ENCODE measurements at places on chromosomes 7 and 10.

- DNase-seq = no peak
Measured at GRCh38 chr7:48780862-48781261, 143.5 kb upstream of the CDC14C start.

DNA sequence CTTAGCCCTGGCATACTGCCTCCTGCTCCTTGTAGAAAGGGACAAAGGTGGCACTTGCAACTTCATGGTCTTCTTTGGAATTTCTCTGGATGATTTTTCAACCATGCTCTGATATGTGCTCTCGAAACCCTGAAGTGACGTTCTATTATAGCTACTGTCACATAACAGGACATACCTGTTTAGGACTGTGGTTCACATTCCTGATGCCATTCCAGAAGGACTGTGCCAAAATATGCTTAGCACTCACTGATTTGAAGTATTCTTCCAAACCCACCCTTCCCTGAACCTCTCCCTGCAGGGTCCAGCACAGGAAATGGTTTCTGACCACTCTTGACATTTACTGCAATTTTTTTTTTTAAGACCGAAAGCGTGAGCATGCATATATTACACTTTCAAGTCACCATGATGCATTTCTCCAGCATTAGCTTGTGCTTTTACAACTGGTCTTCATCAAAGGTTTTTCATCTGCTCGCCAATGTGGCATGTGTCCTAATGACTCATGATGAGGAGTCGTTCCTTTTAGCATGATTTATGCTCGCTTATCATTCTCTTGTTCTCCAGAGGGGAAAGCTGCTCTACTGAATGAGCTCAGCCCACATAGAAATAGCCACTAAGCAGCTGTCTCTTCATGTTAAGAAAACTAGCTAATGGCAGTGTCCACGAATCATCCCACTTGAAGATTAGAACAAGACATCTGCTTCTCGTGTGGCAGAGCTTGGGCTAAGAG lies 135.2 kb downstream of the ADAM12 start:
- DNase-seq = no peak

DNA sequence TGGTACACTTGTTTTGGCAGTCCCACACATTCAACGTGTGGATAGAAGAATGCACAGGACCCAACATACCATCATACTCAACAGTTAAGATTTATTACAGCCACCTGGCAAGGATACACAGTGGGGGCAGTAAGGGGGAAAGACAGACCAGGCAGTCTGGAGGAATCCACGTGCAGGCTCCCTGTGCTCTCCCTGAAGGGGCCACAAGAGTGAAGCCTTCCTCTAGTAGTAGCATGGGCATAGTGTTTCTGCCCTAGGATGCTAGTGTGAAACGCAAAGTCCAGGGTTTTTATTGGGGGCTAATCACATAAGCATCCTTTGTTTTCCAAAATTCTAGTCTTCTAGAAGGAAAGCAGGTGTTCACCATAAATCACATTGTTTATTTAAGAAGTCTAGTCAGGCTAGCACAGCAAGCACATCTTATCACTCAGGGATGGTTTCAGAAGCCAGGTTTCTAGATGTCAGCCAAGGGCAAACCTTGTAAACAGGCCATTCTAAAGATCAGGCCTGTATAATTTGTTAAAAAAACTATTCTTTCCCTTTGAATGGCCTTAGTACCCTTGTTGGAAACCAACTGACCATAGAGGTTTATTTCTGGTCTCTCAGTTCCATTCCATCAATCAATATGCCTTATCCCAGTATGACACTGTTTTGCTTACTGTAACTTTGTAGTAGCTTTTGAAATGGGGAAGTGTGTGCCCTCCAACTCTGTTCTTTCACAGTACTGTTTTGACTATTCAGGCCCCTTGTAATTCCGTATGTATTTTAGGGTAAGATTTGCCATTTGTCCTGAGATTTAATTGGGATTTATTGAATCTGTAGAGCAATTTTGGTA lies 12.4 kb upstream of the TFAM start:
- DNase-seq = no peak

- DNase-seq = no peak
Measured at GRCh38 chr7:34438436-34438835, 219.6 kb upstream of the NPSR1 start.

- DNase-seq = peak; percentile 46
Measured at GRCh38 chr7:7820939-7821338, 102.5 kb upstream of the RPA3 start.

- no peak for DNase-seq
Measured at GRCh38 chr10:96591946-96592345, 5.1 kb upstream of the TM9SF3 start.

- no peak for DNase-seq
Measured at GRCh38 chr10:6362879-6363278, 160.1 kb downstream of the PFKFB3 start.

GRCh38 chr7:20223356-20223755 lies 6.2 kb upstream of the MACC1 start:
- no peak for DNase-seq

Measured in GM12864 (cell line).